ENCODE measurements at places on chromosomes 16 and 17. TPM values are rescaled to one million over a fixed set of nuclear protein-coding genes. Genes with fewer than 3 reads are reported as not detected.

DNA sequence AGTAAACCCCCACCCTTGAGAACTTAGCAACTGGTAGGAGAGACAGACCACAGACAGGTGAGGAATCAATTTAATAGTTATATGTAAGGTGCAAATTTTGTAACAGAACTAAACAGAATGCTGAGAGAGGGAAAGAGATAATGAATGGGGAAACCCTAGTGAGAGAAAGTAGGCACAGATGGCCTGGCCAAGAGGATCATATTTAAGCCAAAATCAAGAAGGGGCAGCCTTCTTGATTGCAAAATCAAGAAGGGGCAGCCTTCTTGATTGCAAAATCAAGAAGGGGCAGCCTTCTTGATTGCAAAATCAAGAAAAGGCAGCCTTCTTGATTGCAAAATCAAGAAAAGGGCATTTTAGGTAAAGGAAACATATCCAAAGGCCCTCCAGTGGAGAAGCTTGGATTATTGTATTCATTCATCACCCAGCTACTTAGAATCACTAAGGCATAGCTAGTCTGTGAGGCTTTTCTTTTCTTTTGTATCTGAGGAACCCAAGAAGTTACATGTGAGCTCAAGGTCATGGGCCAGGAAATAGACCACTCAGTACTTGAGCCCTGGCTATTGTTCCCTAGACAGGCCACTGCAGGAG lies 190.6 kb downstream of the CYLD start:
- no peak for DNase-seq

- DNase-seq: no peak
These were observed 7.7 kb upstream of the STH start for GRCh38 chr17:45991341-45991740.

- no peak for DNase-seq
These were observed 65.2 kb upstream of the SIAH1 start for GRCh38 chr16:48450367-48450766.

Gene KRTAP3-2
- not detected for polyA plus RNA-seq

Gene TAF15
- 203 TPM for polyA plus RNA-seq

GRCh38 chr17:52159246-52160135 lies 977 bp upstream of the CA10 start:
- no peak for DNase-seq
